ENCODE measurements at places on chromosomes 3 and 15.

- no peak for DNase-seq
These were observed 24.0 kb downstream of the AMOTL2 start for GRCh38 chr3:134350266-134350665.

DNA sequence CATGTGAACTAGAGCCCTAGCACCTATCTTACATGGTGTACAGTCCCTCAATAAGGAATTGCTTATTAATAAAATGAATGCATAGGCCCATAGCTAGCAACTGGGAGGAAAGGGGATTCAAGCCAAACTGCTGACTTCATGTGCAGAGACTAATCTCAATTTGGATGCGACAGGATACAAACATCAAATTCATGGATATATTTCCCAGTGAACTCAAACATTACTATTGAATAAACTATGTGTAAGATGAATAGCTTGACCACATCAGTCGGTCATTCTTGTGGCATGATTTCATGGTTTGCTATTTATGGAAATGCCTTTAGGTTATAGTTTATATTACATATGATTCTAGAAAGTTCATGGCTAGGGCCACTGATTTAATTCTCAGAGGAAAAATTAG lies 268.6 kb upstream of the SLITRK3 start:
- no peak for DNase-seq

DNA sequence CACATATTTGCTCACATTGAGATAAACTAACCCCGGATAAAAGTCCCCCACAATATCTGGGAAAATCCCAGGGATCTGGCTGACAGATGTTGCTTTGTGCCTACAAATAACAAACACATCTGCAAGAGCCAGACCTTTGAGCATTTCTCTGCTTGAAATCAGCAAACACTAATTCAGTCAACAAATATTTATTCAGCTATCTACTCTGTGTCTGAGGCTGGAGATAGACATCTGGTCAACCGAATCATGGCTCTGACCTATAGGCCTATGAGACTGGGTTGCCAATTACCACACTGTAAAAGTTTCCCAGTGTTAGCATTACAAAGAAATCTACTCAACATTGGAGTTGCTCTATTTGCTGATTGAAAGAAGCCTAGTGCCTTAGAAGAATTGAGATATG lies 201.1 kb upstream of the CADPS start:
- DNase-seq, result no peak

DNA sequence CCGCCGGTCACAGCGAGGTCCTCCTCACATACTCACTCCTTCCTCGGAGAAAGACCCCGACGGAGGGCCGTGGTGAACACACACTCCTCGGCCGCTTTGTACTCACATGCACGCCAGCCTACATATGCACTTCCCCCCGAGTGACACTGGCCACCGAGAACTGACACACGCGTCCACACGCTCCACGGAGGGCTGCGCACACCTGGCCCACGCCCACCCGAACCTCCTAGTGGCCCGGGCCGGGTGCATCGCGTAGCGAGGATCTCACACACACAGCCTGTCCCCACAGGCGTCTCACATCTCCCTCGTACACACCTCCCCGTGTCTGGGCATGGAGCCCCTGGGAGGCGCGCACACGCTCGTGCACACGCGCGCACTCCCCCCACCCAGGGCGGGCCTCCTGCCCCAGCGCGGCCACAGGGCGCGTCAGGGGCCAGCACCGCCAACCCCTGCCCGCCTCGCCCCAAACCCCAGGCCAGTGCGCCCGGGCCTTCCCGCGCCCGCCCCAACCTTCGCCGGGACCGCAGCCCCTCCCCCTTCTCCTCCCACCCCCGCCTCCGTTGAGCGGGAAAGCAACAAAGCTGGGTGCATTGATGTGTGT lies 411 bp upstream of the C3orf70 start:
- peak; percentile 52 for DNase-seq

DNA sequence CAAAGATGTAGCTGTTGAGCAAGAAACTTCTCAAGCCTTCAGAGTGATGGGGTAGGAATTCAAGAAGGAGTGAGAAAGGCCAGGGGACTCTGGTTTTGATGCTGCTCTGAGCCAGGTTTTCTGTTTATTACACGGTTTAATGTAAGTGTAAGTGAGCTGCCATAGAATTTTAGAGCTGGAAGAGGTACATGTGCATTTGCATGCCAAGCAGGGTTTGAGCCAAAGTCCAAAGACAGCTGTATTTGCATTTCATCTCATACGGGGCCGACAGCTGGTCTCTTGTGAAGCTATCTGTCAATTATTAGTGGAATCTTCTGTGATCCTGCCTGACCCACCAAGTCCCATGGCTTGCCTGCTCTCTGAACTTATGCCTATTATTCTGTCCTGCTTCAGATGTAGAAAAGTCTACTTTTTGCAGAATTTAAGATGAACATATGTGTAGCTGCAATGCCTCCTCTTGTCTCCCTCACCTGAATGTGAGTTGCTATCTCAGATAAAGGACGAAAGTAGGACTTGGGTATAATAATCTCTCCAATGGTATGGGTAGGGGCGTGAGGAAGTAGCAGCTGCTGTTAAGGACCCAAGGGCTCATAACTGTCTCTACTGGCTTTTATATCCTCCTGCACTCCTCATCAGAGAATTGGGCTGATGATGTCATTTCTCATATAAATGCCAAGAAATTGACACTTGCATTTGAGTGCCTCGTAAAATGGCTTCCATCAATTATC lies 160.0 kb downstream of the SQOR start:
- DNase-seq, result no peak
